ENCODE measurements at places on chromosomes 2 and 18.

GRCh38 chr2:32768387-32769174 is 140.7 kb downstream of the TTC27 start:
- no peak for DNase-seq

- DNase-seq: no peak
These were observed 22.9 kb downstream of the DOK1 start for GRCh38 chr2:74577448-74577847.

- DNase-seq: no peak
These were observed 213.4 kb downstream of the PTH2R start for GRCh38 chr2:208619993-208620392.

- DNase-seq: no peak
These were observed 174.3 kb downstream of the C1D start for GRCh38 chr2:67888351-67889005.

DNA sequence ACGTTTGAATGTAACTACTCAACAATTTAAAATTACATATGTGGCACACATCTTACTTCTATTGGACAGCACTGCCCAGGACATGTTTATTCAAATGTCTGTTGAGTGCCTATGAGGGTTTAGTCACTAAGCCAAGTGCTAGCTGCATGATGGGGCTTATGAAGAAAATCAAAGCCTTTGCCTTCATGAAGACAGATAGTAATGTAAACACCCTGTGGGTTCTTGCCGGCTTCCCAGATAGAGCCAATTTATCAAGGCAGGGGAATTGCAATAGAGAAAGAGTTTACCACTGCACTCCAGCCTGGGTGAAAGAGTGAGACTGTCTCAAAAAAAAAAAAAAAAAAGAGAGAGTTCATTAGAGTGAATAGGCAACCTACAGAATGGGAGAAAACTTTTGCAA is 43.7 kb upstream of the NEB start:
- no peak for DNase-seq

DNA sequence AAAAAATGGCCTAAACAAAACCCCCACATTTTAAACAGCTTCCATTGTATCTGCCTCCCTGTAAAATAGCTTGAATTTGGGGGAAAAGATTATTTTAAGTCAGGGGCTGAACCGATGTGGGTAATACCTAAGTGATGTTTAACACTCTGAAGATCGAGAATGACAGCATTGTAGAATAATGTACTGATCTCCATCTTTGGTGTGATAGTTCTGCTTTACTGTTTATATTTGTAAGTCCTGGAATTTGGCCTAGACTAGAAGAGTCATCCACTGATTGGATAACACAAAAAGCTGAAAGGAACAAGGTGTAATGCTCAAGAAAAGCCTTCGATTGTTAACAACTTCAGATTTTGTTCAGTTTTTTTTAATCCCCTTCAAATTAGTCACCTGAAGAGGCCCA is 53.8 kb upstream of the CCDC68 start:
- no peak for DNase-seq
